Skeletal muscle cell (primary cell): ENCODE measurements at places on chromosomes 7 and 10.

GRCh38 chr7:33981671-33982424, 76.5 kb downstream of the BMPER start:
- DNase-seq, result peak; percentile 61

DNA sequence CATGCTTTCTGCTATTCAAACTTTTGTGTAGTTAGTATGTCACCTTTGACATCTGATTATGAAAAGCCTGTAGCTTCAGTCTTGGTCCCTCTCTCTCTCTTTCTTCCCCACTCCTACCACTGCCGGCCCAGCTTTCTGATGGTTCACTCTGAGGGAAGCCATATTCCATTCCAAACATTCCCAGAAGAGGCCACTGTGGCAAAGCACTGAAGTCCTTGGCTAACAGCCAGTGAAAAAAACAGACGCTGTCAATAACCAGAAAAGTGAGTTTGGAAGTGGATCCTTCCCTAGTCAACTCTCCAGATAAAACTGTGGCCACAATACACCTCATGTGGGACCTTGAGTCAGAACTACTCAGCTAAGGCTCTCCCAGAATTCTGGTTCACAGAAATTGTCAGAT, 950.7 kb upstream of the PHF14 start:
- DNase-seq, result no peak

DNA sequence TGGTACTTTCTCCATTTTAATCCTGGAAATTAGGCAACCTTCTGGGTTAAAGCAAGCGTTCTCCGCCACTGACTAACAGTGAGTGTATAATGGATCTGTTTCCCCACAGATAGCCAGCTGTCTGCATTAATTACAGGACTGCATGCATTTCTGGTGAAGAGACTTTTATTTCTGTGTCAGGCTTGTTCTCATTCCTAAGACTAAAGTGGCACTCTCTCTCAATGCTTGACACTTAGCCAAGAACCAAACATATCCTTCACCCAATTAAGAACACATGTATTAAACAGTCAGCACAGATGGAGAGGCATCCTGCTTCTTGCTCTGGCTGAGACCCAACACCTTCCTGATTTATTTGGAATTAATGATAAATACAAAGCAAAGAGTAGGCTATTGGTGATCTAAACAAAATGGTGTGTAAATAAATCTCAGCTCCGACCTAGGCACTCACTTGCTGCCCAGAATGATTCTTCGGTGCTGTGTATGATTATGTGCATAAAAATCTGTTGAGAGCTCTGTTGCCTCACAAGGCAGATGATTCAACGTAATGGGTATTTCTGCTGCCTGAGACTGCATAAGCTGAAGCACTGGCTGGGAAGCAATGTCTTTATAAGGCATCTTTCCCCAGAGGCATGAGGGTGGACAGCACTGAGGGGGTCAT, 16.8 kb downstream of the CALU start:
- peak; percentile 88 for DNase-seq

DNA sequence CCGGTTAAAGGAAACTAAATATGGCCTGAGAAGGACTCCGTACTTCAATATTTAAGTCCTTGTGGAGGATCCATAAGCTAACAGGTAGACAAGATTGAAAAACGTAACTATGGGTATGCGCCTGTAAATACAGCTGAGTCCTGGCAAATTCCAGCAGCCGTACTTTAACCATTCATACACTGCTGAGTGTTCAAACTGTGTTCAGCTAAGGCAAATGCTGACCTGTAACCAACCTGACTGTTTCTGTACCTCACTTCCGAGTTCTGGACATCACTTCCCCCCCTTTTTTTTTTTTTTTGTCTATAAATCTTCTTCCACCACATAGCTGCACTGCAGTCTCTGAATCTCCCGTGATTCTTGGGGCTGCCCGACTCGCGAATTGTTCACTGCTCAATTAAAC, 69.1 kb downstream of the SRPK2 start:
- no peak for DNase-seq

DNA sequence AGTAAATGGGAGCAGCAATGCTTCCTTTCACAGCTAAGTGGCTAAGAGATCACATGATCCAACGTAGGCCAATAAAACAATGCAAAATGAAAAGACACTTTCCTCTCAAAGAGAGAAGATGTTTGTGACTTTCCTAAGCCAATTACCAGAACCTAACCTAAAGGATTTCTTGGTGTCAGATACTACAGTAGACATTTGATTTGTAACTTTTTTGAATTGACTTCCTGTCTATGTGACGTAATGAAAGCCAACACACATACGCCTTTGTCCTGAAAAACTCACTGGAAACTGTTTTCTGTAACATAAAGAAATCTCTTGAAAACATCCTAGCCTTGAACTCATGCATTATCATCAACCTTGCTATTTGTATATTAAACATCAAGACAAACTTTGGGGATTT, 417.1 kb downstream of the GPAM start:
- DNase-seq, result no peak

DNA sequence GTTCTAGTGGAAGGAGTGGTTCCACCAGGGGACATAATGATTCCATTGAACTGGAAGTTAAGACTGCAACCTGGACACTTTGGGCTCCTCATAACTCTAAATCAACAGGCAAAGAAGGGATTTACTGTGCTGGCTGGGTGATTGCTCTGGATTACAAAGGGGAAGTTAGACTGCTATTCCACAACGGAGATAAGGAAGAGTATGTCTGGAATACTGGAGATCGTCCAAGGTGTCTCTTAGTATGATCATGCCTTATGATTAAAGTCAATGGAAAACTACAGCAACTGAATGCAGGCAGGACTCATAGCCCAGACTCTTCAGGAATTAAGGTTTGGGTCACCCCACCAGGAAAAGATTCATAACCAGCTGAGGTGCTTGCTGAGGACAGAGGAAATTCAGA, 310.6 kb upstream of the MGMT start:
- no peak for DNase-seq

DNA sequence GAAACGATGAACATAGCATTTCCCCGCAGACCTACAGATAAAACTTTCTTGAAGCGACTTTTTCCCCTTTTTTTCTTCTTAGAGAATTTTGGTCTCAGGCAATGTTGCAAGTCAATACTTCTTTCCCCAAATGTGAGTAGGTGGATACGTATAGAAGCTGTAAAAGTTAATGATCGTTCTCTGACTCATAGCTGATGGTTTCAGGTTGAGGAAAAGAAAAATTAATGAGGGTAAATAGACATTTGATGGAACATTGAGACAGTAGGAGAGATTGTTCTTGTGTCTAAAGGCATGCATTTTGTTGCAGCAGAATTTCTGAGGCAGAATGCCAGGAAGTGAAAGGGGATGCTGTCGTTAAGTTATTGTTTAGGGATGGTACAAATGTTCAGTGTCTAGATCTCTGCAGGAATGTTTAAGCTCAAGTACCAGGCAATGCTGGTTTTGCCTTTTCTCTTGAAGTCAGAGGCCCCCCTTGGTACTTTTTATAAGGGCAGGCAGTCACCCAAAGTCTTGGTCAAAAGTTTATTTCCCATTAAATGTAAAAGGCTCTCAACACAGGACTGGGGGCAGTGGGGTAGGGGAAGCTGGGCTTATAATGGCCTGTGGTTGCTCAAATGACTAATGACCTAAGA, 9.3 kb downstream of the TCF7L2 start:
- DNase-seq, result peak; percentile 90
